SJSA1 (cell line): ENCODE measurements at places on chromosomes 2 and 18. TPM values are rescaled to one million over a fixed set of nuclear protein-coding genes. Genes with fewer than 3 reads are reported as not detected.

The CXCR1 gene
- total RNA-seq, result not detected in 2 replicates

DNA sequence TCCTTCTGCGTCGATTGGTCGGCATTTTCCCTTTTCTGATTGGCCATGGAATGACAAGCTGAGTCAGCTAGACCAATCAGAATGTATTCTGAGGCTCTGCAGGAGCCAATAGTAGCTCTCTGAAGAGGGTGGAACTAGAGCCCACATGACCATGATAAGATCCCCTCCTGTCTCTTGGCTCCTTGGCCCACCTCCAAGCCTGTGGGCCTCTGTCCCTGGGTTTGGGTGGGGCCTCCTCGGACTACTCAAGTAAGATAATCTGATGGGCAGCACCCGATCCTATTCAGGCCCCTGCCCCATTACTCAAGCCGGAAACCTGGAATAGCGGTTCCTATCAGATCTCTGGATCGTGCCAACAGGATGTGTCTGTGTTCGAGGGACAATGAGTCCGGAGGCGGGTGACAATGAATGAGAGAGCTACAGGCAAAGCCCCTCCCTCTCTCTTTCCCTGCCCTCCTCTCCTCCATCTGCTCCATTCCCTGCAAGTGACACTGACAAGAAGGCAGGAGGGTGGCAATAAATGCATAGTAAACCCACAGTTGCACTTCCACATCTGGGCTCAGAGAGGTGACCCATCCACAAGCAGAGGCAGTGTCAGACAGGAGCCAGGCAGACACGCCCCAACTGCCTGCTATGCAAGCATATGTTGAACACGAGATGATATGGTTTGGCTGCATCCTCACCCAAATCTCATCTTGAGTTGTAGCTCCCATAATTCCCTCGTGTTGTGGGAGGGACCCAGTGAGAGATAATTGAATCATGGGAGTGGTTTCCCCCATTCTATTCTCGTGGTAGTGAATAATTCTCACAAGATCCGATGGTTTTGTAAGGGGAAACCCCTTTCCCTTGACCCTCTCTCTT, 114.7 kb downstream of the TNS1 start:
- peaks cover 44% of the 10 kb centered on the region for H3K36me3 ChIP-seq
- no peak for DNase-seq
- H3K4me1 ChIP-seq, result no peaks in the 10 kb centered on the region
- no peak overlapping the region for H3K4me3 ChIP-seq
- no peak overlapping the region for H3K27ac ChIP-seq

GRCh38 chr2:43358410-43359201, 132.2 kb upstream of the ZFP36L2 start:
- H3K27ac ChIP-seq, result no peak overlapping the region
- no peaks in the 10 kb centered on the region for H3K36me3 ChIP-seq
- no peaks in the 10 kb centered on the region for H3K27me3 ChIP-seq
- H3K4me3 ChIP-seq, result no peak overlapping the region
- no peak for DNase-seq

The LCT gene
- not detected in 2 replicates for total RNA-seq

GRCh38 chr2:36594849-36595248, 3.1 kb downstream of the FEZ2 start:
- H3K4me3 ChIP-seq, result no peak overlapping the region
- no peak overlapping the region for H3K27ac ChIP-seq
- H3K4me1 ChIP-seq, result peaks cover 16% of the 10 kb centered on the region
- H3K36me3 ChIP-seq, result peaks cover 49% of the 10 kb centered on the region
- H3K27me3 ChIP-seq, result no peaks in the 10 kb centered on the region

GRCh38 chr2:238247841-238248453, 8.1 kb upstream of the HES6 start:
- no peaks in the 10 kb centered on the region for H3K4me1 ChIP-seq
- no peak overlapping the region for H3K4me3 ChIP-seq
- DNase-seq, result no peak
- H3K27ac ChIP-seq, result no peak overlapping the region

The B3GNT7 gene
- total RNA-seq, result not detected in 2 replicates

DNA sequence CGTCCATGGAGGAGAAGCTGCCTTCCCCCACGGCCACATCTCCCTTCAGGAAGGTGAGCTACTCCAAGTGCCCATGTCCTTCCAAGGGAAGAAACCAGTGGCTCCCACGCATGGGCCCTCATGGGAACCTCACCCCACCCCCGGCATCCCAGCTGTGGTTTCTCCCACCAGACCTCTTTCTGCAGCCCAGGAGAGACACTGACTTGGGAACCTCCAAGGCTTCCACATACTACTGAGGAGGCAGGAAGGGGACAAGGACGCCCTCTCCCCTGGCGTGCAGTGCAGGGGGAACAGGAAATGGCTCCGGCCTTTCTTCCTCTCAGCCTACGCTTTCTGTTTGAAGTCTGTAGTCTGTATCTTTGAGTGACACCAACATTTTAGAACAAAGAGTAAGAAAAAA, 104.5 kb upstream of the EPC2 start:
- no peaks in the 10 kb centered on the region for H3K4me1 ChIP-seq
- H3K27me3 ChIP-seq, result no peaks in the 10 kb centered on the region
- no peak overlapping the region for H3K4me3 ChIP-seq
- no peak overlapping the region for H3K27ac ChIP-seq
- no peak for DNase-seq
- H3K36me3 ChIP-seq, result no peaks in the 10 kb centered on the region

The EIF2B4 gene
- total RNA-seq, result 29.8 and 52.1 TPM in 2 replicates

The SLC30A3 gene
- not detected in 2 replicates for total RNA-seq

GRCh38 chr18:21366896-21367295, 124.9 kb downstream of the GREB1L start:
- peaks cover 4% of the 10 kb centered on the region; the same call in 1 of the 2 replicates for H3K27me3 ChIP-seq
- H3K4me1 ChIP-seq, result 0 out of 2 replicates have a peak, but pooled peaks cover 4% of the 10 kb centered on the region
- no peak overlapping the region for H3K4me3 ChIP-seq
- no peak overlapping the region for H3K27ac ChIP-seq

DNA sequence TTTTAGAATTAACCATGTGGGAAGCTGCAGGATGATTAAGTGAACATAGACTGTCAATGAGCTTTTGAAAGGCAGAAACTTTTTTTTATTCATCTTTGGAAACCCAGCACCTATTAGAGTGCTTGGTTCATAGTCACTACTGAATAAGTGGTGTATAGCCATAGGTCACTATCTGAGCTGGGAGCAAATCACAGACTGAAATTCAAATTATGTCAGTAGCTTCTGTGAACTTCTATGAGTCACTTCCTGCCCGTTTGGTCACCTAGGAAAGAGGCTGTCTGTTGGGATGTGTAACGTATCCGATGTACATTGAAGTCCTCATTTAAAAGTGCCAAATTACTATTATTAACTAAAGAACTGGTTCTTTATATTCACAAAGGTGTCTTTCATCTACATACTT, 20.5 kb upstream of the SLC40A1 start:
- no peak overlapping the region for H3K4me3 ChIP-seq
- H3K27me3 ChIP-seq, result no peaks in the 10 kb centered on the region
- H3K4me1 ChIP-seq, result peaks cover 4% of the 10 kb centered on the region; the same call in 1 of the 2 replicates
- H3K36me3 ChIP-seq, result no peaks in the 10 kb centered on the region
- DNase-seq, result no peak
- H3K27ac ChIP-seq, result peak overlapping the region; percentile 33; the same call in 1 of the 2 replicates

DNA sequence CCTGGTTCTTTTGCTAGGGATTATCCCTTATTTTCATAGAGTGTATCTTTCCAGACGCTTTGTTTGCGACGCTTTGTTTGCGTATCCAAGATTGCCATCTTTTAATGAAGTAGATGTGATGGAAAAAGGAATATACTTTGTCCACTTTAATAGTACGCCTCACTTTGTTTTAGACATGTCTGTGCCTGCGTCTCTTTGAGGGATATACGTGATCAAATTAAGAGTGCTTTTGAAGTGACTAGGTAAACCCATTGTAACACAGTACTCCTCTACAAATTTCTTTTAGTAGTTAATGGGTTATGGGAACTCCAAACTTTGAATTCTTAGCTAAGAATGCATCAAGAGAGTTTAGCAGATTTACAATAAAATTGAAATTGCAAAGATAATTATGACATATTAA, 27.9 kb downstream of the ACSL3 start:
- no peak overlapping the region for H3K4me3 ChIP-seq
- H3K36me3 ChIP-seq, result peaks cover 9% of the 10 kb centered on the region; the same call in 1 of the 2 replicates
- no peaks in the 10 kb centered on the region for H3K27me3 ChIP-seq
- H3K27ac ChIP-seq, result no peak overlapping the region
- no peak for DNase-seq

DNA sequence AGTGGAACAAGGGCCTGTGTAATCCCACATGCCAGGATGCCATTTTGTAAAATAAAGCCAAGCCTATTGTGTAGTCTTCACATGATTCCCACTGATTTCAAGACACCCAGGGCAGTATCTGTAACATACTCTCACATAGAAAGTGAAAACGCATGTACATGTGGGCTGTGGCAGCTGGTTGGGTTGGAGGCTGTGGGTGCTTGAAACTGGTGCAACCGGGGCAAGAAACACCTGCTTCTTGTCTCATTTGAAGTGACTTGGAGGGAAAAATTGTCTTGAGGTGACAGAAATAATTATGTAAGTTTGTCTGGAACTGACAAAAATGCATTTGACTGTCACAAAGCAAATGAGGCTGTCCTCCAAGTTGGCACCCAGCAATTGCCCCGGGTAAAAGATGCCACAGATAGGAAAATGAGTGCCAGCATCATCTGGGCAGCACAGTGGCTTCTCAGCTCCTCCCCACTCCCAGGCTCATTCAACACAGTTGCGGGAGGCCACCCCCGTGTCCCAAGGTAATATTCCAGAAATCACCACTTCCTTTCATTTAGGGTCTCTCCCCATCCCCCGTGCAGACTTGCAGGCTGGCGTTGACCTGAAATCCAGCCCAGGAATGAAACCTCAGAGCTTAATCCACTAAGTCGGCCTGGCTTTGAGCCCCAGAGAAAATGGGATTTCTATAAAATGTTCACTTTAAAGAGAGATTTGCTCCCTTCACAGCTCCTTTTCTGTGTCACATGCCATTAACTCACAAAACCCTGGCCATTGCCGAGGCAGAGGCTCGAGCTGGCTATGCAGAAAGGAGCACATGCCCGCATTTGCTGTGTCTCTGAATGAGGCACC, 293.9 kb upstream of the PARD3B start:
- no peak overlapping the region for H3K27ac ChIP-seq
- no peaks in the 10 kb centered on the region for H3K36me3 ChIP-seq
- no peak for DNase-seq
- no peaks in the 10 kb centered on the region for H3K4me1 ChIP-seq
- no peak overlapping the region for H3K4me3 ChIP-seq

DNA sequence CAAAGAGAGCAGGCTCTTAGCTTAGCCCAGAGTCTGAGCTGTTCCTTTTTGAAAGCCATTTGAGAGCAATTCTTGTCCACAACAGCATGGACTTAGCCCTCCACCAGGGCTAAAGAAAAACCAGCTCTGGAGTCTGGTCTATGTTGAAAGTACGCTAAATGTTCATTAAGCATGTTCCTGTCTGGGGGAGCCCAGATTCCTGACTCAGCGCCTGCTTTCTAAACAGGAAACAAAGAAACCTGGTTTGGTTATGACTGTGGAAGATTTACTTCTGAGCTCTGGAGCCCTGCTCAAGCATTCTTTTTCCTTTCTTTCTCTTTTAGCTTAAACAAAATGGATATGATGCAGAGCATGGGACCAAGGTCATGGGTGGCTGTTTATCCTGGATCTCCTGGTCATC, 279.8 kb downstream of the RBM43 start:
- H3K27ac ChIP-seq, result no peak overlapping the region
- H3K4me1 ChIP-seq, result 0 out of 2 replicates have a peak, but pooled peaks cover 6% of the 10 kb centered on the region
- no peak overlapping the region for H3K4me3 ChIP-seq
- H3K36me3 ChIP-seq, result no peaks in the 10 kb centered on the region
- no peak for DNase-seq
- no peaks in the 10 kb centered on the region for H3K27me3 ChIP-seq

The ABHD3 gene
- 21.9 and 36.7 TPM in 2 replicates for total RNA-seq

The KLHL41 gene
- total RNA-seq, result 0.24 TPM in 1 of 2 replicates, not detected in the other
